Heart right ventricle (tissue), 16 donors: ENCODE measurements at places on chromosomes 4 and X. TPM values are rescaled to one million over a fixed set of nuclear protein-coding genes. Genes with fewer than 3 reads are reported as not detected.

- no peak for DNase-seq
Observed at GRCh38 chrX:68048774-68049173, 384.5 kb downstream of the OPHN1 start.

- DNase-seq = peak; percentile 45
Observed at GRCh38 chr4:52983563-52984303, 121.6 kb downstream of the RASL11B start.

- DNase-seq = no peak
Observed at GRCh38 chr4:14607578-14607977, 394.7 kb upstream of the CPEB2 start.

DNA sequence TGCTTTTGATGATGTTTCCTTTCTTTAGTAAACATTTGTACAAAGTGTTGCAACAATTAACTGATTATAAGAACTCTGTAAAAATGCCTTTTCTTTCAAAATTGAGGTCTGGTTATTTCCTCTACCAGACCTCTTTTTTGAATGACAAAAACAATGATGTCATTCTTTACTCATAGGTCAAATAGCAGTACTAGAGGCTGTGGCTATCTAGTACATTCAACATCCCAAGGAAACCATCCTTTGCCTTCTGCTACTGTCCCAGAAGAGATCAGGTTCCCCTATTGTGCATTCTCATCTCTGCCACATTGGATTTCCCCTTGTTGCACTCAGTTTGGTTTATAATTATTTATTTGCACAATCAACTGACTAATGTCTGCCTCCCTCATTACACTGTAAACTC, 19.1 kb upstream of the MAD2L1 start:
- DNase-seq = no peak

GRCh38 chrX:99469439-99469838, 940.6 kb downstream of the PCDH19 start:
- no peak for DNase-seq

DNA sequence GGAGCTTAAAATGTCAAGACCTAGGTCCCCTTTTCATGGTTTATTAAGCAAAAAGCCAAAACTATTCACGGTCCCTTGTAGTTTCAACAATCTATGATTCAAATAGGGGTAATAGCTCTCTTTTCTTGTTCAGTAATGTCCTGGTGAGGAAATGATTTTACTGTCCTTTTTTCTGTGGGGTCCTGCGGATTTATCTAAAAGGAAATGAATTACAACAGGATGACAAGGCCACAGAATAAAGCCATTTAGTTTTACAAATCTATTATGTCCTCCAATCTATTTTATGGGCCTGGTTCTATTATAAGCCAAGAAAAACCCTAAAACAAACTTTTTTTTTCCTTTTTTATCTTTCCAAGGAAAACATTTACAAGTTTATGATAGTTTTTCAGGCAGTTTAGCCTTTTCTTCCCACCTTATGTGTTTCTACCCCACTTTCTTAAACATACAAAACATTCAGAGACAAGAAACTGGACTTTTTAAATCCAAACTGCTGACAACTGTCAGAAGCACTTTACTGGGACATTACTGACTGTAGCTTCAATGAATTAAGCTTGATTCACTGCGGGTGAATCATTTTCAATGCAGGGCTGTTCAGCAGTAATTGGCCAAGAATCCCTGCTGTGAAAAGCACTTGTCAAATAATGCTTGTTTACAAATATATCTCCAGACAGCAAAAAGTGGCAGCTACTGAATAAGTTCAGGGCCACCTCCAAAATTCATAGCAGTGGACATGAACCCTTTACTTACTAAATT, 4.3 kb downstream of the EPHA5 start:
- DNase-seq = no peak

DNA sequence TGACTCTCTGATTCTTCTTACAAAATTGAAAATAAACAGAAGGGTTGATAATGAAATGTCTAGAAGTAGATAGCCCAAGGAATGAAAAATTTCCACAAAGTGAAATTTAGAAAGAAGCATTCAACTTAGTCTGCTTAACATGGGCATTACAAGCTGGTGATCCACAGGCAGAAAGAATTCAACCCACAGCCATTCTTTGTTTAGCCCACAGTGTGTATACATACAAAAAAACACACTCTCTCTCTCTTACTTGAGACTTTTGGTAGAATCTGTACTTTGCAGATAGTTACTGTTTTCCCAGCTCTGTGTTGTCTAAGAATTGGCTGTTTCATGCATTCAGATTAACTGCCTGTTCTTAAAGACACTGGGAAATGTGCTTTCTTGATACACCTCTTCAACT, 159.8 kb downstream of the SLC4A4 start:
- DNase-seq = no peak

DNA sequence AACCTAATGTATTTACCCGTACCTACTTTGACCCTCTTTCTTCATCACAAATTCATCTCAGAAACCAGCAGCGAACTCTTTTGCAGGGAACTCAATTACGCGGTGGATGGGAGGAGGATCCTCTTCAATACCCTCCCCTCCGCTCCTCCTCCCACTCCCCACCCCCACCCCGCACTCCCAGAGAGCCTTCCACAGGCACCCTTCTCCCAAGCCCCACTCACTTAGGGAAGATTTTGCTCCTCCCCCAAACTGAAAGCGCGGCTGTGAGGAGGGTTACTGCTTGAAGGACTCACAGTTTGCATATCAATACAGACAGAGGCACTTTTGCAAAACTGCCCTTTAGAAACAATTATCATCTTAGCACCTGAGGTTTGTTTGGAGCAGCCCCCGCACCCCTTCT, 960 bp upstream of the IL1RAPL1 start:
- DNase-seq = peak; percentile 15

GRCh38 chrX:30821116-30821515, 67.9 kb downstream of the TAB3 start:
- no peak for DNase-seq

DNA sequence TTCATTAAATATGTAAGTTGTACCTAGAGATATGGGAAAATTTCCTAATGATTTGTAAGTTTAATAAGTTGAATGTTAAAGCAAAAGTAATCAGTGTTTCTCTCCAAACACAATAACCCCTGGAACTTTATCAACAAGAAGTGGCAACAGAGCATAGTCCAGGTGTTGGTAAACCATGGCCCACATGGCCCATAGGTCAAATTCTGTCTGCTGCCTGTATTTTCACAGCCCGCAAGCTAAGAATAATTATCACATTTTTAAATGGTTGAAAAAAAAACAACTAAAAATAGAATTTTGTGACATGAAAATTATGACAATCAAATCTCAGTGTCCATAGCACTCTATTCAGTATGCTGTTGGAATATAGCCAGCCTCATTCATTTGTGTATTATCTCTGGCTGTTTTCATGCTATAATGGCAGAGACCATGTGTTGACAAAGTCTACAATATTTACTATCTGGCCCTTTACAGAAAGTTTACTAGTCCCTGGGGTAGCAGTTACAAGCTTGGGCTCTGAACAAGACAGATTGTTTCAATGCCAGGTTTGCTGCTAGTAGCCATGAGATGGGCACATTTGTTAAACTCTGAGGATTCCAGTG, 395.8 kb downstream of the GASK1B start:
- DNase-seq = no peak

VCX3A gene
- not detected for total RNA-seq

ODAPH gene
- not detected for total RNA-seq

AMER1 gene
- 4.3 TPM for total RNA-seq

GSX2 gene
- not detected for total RNA-seq

PPID gene
- 35.9 TPM for total RNA-seq

BANK1 gene
- 0.32 TPM for total RNA-seq
